ENCODE measurements at places on chromosomes 7 and 10.

DNA sequence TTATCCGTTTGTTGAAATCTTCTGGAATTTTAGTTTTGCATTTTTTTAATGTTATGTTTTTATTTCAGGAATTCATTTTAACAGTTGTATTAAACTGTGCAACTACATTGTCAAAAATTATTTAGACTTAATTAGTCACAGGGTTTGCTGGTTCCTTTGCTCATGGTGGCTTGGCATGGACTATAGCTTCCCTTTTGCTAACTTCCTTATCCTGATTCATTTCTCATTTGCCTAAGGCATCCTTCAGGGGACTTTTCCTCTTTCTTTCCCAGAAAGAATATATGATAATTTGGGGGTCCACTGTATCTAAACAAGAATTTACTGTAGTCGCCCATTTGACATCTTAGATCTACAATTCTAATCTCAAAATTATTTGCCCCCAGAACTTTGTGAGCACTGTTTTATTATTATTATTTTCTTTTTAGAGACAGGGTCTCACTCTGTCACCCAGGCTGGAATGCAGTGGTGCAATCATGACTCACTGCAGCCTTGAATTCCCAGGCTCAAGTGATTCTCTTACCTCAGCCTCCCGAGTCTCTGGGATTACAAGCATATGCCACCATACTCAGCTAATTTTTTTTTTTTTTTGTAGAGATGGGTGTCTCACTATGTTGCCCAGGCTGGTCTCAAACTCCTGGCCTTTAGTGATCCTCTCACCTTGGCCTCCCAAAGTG lies 13.9 kb downstream of the FIGNL1 start:
- no peak for DNase-seq

GRCh38 chr10:104731192-104731591 lies 90.1 kb downstream of the SORCS3 start:
- DNase-seq: no peak

- DNase-seq: no peak
Measured at GRCh38 chr10:33291053-33291592, 43.3 kb downstream of the NRP1 start.

- DNase-seq: no peak
Measured at GRCh38 chr7:101882005-101882421, 64.6 kb downstream of the CUX1 start.

GRCh38 chr10:57579926-57580325 lies 687.8 kb downstream of the IPMK start:
- no peak for DNase-seq

DNA sequence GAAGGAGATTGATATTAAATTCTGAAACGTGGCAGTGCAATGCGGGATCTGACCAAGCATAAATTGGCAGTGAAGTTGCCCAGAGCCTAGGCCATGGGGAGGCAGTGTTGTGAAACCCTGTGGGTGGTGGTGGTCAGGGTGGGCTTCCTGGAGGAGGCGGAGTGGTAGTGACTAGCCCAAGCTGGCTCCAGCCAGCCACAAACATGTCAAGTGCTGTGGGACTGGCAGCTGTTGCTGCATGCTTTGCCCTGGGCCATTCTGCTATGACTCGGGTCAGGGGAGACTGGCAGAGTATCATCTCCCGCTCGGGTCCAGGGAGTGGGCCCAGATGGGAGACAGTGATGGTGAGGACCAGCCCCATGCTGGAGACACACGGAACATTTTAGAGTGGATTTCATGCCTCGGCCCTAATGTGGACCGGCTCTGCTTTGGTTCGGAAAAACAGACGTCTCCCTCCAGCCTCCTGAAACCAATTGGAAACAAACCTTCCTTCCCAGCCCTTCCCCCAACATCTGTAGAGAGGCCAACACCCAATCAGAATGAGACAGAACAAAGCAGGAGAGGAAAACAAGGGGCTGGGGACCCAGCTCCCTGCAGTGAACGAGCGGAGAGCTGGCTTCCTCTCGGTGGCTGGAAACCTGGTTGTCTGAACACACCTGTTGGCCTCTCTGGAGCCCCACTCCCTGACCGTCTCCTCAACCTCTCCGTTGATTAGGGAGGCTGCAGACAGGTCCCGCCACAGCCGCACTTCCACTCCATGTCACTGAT lies 58.2 kb downstream of the TMEM270 start:
- no peak for DNase-seq

DNA sequence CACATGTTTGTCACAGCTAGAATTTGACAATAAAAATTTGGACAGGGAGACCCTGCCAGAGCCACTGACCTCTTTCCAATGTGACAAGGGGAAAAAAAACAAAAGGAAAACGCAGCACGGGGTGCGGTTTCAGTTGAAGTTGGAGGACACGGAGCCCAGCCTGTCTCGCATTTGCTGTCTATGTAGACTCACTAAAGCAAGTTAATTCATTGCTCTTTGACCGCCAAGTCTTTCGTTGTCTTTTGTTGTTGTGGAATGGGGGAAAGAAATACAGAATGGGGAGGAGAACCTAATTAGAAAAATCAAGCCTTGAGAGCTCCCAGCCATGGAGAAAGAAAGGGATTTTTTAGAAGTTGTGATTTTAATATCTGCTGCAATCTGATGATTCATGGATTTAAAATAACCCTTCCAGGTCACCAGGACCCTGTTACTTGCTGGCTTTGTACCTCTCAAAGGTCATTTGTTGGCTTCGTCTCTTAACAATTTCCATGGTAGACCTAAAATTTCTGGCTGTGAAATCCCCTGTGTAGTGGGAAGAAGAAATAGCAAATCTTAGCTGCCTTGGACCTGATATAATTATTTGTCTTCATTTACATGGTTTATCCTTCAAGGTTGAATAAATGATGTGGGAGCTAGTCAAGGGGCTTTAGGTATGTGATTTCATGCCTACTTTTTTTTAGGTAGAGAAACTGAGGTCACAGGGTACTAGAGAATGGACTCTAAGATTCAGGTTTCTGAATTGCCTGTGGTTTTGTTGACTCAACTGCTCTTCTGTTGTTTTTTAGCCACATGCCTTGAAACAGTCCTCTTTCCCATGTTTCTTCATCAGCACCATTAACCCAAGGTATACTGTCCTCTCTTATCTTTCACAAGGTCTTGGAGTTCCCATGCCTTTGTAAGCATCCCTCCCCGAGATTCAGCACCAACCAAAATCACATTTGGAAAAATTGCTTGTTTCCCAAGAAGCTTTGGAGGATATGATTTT lies 78.7 kb downstream of the TCF7L2 start:
- no peak for DNase-seq

GRCh38 chr7:80263333-80263732 lies 128.7 kb downstream of the GNAI1 start:
- no peak for DNase-seq

DNA sequence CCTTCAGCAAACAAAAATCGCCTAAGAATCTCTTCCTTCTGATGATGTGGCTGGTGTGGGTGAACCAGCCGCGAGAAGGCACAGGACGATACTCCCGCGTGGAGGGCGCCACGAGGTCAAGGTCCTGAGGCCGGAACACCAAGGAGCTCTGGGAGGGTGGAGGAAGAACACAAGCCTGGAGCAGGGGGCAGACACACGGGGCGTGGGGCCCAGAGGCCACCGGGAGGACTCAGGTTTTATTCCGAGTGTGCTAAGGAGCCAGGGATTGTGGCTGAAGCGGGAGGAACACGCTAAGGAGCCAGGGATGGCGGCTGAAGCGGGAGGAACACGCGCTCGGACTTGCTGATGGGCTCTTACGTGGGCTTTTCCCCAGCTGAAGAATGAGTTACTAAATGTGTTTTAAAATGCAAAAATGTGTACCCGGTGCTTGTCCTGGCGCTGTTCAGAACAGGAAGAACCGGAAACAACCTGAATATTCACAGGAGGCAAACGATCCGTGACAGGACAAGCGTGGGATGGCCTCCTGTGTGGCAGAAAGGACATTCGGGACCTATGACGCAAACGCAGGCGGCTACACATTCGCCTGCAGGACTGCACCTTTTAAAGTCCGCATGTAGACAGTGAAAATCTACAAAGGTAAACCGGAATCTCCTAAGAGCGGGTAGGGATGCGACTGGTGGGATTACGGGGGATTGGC lies 64.0 kb downstream of the MAD1L1 start:
- DNase-seq: no peak

DNA sequence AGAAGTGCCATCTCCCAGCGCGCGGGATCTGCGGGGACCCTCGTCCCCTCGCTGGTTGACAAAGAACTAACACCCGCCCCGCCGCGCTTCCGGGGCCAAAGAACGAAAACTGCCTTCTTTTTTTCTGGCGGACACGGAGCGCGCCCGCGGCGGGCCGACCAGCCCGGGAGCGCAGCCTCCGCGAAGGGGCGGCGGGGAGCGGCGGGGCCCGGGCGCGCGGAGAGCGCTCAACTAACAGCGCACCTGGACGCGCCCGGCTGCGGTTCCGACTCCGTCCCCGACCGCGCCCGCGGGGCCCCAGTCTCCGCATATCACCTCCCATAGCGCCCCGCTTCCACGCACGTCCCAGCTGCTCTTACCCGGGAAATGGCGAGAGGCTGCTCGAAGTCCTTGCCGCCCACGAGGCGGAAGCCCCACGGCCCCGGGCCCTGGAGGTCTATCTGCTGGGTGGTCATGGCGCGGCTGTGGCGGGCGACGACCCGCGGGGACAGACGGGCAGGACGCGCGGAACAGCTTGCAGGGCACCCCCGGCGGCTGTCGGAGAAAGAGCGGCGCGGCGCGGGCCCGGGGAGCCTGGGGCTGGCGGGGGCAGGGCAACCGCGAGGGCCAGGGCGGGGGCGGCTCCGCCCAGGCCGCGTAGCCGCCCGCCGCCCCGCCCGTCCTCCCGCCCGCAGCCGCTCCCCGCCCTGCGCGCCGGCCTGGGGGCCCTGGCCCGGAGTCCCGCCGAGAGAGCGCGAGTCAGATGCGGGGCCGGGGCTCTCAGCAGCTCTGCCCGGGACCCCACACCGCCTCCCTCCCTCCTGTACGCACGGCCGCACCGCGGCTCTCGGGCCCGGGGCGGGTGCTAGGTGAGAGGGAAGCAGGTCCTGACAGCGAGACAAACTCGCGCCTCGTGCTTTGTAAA lies at the start of gene PDLIM1:
Gene PDLIM1 (minus strand): TSS at position 543 of the 904 bp plus-strand sequence. CDS start 88 bp downstream, at position 455.
- DNase-seq: no peak

DNA sequence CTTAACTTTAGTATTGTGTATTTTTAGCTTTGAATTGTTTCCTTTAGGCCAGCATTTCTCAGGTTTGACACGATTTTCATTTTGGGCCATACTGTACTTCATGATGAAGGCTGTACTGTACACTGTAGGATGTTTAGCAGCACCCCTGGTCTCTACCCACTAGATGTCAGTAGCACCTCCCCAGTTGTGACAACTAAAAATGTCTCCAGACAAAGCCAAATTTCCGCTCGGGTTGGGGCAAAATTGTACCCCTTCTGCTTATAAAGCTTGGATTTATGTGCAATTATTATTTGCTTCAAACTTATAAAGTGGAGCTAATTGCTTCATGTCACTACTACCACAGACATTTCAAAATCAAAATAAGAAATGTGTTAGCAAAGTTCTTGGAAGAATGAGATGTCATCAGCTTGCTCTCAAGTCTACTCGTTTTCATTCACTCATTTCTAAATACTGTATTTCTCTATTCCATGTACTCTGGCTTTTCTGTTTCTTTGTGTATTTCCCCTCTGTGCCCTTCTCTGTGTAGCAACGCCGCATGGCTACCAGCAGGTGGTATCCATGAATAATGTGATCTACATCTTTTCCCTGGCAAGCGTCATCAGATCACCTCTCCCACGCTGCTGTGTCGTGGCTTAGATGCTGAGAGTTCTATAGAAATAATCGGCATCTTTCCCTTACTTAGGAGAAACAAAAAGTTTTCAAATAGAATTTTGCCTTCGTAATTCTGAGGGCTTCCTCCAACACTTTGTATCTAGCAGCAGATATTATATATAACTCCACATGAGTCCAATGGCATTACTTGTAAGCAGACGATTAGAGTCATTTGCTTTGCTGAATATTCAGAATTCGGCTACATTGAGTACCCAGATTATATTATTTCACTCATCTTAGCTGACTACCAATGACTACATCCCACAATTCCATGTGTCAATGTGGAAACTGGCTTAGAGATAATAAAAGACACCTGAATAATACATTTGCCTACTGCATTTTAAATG lies 47.8 kb upstream of the CALCR start:
- no peak for DNase-seq

- DNase-seq: no peak
Measured at GRCh38 chr10:17872191-17873091, 63.3 kb downstream of the MRC1 start.

DNA sequence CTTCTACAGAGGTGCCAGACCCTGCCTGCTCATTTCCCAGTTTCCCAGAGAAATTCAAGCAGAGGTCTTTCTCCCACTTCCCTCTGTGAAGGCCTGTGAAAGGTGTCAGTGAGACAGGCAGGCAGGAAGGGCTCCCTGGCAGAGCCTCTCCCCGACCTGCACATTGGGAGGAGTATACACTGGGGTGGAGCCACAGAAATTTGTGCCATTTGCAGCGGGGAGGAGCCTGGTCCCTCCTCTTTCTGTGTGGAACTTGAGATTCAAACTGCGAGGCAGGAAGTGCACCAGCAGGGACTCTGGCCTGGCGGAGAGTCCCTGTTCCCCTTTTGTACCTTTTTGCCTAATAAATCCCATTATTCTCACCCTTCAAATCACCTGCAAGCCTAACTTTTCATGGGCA lies 54.6 kb upstream of the OPN4 start:
- DNase-seq: no peak

DNA sequence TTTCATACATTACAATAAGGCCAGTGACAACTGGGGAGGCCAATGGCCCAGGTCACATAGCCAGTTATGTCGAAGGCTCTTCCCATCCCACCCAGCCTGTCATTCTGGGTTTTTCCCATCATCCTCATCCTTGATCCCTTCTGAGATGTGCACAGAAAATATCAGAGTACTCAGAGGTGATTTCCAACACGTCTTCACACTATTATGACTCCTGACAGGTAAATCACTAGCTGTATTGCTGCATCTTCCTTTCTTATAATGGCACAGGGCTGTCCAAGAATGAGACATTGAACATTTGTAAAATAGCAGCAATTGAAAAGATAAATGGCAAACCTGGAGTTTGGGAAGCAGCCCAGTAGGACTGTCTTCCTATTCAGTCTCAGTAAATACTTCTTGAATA lies 159.9 kb downstream of the PLXNA4 start:
- no peak for DNase-seq

GRCh38 chr10:26780106-26780792 lies 80.5 kb downstream of the ABI1 start:
- no peak for DNase-seq

DNA sequence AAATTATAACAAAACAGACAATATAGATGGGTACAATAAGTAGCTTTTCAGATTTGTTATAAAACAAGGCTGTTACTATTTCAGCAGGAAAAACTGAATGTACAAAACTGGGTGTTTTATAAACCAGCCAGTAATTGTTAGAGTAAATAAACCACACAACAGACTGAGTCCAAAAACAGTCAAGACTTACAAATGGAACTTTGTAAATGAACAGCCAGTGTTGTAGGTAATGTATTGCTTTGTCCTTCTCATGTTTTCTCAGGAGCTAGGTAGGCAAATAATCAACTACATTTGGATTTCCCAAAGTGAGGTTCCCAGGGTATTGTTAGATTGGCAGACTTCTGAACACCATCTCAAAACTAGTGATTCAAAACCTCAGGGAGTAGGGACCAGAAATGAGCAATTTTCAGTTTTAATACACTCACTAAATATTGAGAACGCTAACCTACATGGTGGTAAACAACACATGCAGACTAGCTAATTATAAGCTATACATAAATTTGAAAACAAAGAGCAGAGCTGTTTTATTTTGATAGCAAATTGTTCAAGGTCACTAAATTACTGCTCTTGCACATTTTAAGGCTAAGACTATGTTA lies 36.2 kb downstream of the HERPUD2 start:
- DNase-seq: no peak
